ENCODE measurements at places on chromosomes 12 and 14. TPM values are rescaled to one million over a fixed set of nuclear protein-coding genes. Genes with fewer than 3 reads are reported as not detected.

- DNase-seq: no peak
These were observed 553 bp upstream of the CATSPERB start for GRCh38 chr14:91732439-91732838.

Gene TTC6
- total RNA-seq: 0.10 TPM

Gene PMEL
- total RNA-seq: 5.8 TPM

DNA sequence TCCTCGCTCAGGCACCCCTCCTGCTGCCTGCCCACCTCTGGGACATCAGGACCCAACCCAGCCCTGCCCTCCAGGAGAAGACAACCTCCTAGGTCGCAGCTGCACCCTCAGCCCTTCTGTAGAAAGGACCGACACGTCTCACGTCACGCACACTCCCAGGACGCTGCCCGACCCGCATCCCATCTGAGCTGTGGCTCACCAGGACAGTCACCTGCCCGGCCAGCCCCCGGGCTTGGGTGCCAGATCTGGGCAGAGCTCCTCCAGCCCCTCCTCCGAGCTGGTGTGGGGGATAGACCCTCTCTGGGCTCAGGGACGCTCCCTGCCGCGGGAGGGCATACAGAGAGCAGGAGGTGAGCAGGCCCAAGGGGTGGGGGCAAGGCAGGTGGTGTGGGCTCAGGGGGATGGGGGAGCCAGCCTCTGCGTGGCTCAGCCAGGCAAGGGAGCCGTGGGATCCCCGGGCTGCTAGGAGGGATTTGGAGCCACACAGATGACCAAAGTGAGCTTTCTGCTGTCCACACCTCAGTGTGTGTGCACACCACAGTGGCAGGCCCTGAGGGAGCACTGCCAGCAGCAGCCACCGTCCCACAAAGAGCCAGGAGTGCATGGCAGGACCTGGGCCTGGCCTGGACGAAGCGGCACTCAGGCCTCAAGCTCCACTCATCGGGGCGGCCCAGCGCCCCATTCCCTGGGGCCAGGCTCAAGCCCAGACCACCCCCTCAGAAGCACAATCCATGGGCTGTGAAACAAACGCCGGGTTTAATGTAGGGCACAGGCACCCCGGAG, 13.6 kb downstream of the DEGS2 start:
- DNase-seq: no peak

DNA sequence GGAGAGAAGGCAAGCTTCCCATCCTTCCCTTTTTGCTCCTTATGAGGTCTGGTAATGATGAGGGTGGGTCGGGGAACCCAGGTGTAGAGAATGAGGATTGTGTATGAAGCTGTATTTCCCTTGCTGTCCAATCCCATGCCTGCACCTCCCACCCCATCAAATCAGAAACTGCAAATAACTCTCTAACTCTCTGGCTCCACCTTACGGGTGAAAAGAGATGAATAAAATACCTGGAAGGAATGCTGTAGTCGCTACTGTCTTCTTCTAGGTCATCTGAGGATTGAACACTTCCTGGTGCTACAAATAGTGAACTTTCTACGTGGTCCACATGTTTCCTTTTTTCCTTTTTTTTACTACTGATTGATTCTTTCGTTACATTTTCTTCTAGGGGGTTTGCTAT, 38.9 kb upstream of the DICER1 start:
- peak; percentile 6 for DNase-seq

- no peak for DNase-seq
These were observed 19.4 kb downstream of the GPR19 start for GRCh38 chr12:12676605-12677004.

GRCh38 chr12:122979001-122979907, 1.2 kb upstream of the ARL6IP4 start:
- no peak for DNase-seq

GRCh38 chr14:64000749-64001148, 147.9 kb downstream of the SYNE2 start:
- no peak for DNase-seq

DNA sequence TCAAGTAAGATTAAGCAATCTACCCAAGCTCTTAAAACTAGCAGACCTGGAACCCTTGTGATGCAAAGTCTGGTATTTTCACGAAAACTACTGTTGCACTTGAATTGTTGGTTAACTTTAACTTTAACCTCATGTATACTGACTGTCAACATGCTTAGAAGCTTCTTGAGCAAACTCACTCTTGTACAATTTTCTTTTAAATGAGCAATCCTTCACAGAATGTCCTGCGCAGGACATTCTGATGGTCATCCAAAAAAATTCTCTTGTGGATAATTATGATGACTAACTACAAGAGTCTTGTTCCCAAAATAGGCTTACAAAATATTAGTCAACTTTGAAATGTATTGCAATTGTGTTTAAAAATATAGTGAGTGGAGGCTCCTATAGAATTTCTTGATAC, 54.0 kb upstream of the PDE3A start:
- no peak for DNase-seq

- no peak for DNase-seq
These were observed 315.6 kb upstream of the ATP2B1 start for GRCh38 chr12:90024262-90024661.

GRCh38 chr12:124829008-124829707, 34.5 kb downstream of the SCARB1 start:
- DNase-seq: no peak

GRCh38 chr12:52682381-52682660, 2.1 kb upstream of the KRT1 start:
- DNase-seq: no peak

DNA sequence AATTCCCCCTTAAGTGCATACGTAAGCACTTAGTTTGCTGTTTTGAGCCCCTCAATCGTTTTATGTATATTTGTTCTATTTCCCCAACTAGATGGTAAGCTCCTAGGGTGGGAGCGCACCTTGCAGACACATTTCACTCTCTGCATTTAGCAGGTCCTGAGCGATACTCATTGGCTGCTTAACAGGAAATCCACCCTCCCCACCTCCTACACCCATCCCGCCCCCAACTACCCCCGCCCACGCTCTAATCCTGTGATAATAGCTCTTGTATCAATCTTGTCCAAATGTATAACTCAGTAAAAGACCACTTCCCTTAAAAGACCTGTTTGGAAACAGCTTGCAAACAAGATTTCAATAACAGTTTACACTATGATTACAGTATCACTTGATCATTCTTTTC, 8.1 kb downstream of the LPAR5 start:
- no peak for DNase-seq

DNA sequence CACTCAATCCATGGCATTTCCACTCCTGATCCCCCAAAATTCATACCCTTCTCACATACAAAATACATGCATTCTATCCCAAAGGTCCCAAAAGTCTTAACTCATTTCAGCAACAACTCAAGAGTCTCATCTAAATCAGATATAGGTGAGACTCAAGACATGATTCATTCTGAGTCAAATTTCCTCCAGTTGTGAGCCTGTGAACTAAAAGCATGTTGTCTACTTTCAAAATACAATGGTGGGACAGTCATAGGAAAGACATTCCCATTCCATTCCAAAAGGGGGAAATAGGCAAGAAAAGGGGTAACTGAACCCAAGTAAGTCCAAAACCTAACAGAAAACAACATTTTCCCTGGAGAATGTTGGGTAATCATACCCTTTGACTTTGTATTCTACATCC, 103.3 kb downstream of the C12orf75 start:
- DNase-seq: no peak

GRCh38 chr12:30021051-30021833, 237.5 kb upstream of the TMTC1 start:
- no peak for DNase-seq

Gene CBLN3
- 2.0 TPM for total RNA-seq

- DNase-seq: no peak
These were observed 532.2 kb upstream of the MIS18BP1 start for GRCh38 chr14:45785240-45785639.

Gene ERP27
- 0.39 TPM for total RNA-seq

DNA sequence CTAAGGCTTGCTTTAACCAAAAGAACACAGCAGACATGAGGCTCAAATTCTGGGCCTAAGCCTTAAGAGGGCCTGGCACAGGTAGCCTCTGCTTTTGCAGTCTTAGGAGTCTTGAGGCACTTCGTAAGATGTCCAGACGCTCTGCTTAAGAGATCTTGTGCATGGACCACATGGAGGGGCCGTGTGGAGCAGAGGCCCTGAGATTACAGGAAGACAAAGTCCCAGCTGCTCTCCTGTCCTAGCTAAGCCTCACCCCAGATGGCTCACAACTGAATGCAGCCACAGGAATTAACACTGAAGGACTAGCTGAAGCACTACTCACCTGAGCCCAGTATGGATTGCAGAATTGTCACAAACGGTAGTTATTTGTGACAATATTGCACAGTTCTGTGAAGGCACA, 446.0 kb downstream of the PDZRN4 start:
- no peak for DNase-seq

Gene IRAK3
- 0.12 TPM for total RNA-seq

DNA sequence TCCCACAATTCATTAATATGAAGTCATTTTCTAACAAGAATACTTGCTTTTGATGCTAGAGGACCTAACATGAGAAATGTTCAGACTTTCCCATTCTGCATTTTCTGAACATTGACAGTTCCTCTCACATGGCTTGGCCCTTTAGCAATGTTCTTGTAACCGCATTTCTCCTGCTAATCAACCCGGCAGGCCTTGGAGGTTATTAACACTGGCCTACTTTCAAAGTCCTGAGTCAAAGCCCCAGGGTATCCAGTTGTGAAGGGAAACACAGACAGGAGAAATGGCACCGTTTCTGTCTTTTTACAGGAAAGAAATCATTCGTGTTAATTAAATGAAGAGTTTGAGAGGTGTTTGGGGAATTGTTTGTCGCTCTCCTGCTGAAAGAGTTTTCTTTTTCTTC, 446.5 kb upstream of the MIS18BP1 start:
- DNase-seq: no peak

- DNase-seq: no peak
These were observed 167.8 kb downstream of the ALG10 start for GRCh38 chr12:34190054-34190453.

DNA sequence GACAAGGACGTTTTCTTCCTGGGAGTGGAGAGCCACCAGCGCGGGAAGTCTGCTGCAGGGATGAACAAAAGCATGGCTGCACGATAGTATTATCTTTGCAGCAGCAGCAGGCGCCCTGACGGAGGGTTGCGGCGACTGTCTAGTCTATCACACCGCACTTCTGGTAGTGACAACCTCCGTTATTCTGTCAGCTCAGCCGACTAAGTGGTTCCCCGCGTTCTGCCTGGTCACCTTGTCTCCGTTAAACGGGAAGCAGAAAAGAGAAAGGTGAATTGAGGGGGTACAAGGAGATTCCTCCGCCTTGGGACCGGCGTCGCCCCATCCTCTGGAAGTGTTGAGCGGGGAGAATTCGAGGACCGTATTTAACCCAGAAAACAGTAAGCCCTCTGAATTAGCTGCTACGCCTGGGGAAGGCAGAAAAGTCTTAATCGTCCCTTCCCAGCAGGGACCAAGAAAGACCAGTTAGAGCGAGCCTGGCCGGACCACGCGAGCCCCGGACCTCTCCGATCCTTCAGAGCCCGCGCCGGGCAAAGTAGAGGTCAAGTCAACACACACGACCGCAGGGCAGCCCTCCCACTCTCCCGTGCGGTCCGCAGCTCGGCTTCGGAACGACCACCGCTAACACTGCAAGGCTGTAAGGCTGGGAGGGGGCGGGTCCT, 536 bp upstream of the DAAM1 start:
- no peak for DNase-seq

Gene METTL1
- total RNA-seq: 56.6 TPM

GRCh38 chr14:51410897-51411296, 170.8 kb downstream of the TMX1 start:
- DNase-seq: no peak

- DNase-seq: no peak
These were observed 624.1 kb upstream of the FOXG1 start for GRCh38 chr14:28142400-28143015.

DNA sequence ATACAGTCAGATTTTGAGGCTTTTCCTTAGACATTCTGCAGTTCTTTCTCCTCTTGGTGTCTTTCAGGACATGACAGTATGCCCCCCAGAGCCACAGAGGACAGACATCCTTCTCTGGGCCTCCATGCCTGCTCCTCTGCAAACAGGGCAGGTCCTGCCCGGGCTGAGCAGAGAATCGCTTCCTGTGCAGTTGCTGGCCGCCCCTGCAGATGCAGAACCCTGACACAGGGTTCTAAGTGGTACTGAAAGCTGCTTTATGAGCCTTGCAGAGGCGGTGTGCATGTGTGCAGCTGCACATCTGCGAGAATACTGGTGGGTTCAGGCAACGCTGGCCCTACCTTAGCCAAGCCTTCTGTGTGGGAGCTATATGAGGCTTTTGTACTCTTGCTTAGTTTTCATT, 54.5 kb downstream of the FLRT2 start:
- DNase-seq: no peak

GRCh38 chr14:50836515-50836914, 5.6 kb upstream of the NIN start:
- no peak for DNase-seq

- no peak for DNase-seq
These were observed 47.7 kb upstream of the CDKN3 start for GRCh38 chr14:54348923-54349620.

- DNase-seq: no peak
These were observed 27.8 kb downstream of the PELI2 start for GRCh38 chr14:56145965-56146364.

GRCh38 chr14:20848316-20848954, 42.8 kb upstream of the RNASE3 start:
- DNase-seq: peak; percentile 32

DNA sequence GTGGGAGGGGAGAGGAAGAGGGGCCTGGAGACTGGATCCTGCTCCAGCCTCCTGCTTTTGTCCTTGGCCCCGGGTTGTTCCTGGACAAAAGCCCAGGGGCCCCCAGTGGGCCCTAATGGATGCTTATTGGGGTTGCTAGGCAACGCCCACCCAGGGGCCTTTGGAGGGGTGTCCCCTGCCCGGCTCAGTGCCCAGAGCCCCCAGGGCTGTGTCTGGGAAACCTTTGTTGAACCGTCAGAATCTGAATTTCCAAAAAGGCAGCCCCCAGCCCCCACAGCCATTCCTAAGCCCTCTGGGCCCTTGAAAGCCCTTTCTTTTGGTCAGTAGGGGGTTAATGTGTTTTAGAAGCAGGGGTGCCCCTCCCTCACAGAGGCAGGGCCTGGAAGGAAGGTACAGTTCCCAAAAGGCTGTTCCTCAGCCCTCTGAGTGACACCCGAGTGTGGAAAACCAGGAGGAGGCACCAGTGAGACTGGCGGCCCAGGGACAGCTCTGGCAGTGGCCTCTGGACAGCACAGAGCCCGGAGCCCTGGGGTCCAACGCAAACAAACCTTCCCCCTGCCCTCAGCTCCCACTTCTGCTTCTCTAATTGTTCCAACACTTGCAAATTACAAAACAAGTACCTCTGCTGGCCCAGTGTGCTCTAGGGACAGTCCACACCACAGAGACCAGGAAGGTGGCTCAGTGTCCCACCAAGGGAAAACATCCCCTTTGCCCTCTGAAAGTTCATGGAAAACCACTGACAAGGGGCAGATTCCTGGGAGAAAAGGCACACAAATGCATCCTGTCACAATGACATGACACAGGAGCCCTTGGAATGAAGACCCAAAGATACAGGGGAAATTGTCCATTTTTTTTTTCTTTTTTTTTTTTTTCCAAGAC, 19.4 kb downstream of the HHIPL1 start:
- no peak for DNase-seq

DNA sequence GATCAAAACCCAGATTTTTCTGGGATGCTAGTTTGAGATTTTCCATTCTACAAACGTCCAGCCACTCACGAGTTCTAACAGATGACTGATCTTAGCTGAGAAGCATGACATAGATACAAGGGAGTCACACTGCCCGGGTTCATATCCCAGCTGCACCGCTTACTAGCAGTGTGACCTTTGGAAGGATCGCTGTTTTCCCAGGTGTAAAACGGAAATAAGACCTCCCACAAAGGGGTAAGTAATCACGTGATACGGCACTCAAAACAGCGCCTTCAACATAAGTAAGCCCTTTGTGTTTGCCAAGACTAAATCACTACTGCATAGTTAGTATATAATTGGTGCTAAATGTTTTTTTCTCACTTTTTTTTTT, 624 bp upstream of the PWP1 start:
- peak; percentile 23 for DNase-seq

Data from HCT116 (cell line).